ENCODE measurements at places on chromosomes 3 and 15. TPM values are rescaled to one million over a fixed set of nuclear protein-coding genes. Genes with fewer than 3 reads are reported as not detected.

DNA sequence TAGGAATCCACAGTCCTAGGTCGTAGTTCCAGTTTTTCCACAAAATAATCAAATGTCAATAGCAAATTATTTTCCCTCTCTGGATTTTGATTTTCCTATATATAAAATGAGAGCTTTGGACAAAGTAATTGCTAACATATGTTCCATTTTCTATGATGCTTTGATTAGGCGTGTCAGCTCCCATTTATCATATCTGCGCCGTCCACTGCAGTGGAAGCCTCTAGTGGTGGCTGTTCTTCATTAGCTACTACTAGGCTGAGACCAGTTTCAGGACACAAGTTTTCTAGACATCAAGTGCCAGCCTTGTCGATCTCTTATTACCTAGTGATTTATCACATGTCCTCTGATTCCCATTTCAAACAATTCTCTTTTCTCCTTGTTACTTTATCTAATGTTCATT lies 271.5 kb downstream of the TUSC7 start:
- DNase-seq, result no peak

GRCh38 chr3:134682196-134682880 lies 31.5 kb upstream of the KY start:
- no peak for DNase-seq

DNA sequence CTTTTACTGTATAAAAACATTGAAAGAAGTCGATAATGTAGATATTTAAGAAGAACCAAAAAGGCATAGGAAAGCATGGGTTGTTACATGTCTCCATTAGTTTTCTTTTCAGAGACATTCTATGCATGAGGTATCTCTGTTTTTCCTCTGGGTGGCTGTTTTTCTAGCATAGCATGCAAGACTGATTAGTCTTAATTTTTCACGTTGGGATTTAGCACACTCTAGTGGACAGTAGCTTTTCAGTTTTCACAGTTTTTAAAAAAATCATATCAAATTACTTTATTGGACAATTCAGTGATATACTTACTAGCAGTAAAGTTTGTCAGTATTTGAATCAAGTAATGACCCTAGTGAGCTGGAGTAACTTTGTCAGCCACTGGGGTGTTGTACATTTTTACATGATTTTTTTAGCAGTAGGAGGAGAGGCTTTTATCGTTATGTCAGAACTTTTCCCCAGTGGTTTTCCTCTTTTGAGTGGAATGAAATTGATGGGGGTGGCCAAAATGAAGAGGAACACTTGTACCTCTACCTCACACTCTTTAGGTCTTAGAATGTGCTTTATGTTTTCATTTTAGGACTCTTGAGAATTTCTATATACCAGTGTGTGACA lies 57.2 kb downstream of the SEC22A start:
- DNase-seq, result peak; percentile 60

GRCh38 chr3:71087143-71088018 lies 496.1 kb downstream of the FOXP1 start:
- peak; percentile 48 for DNase-seq

GRCh38 chr15:67997996-67998395 lies 56.1 kb upstream of the PIAS1 start:
- no peak for DNase-seq

- DNase-seq, result no peak
These were observed 49.3 kb upstream of the ANKRD34C start for GRCh38 chr15:79233236-79233635.

GRCh38 chr3:69458803-69459365 lies 73.0 kb upstream of the FRMD4B start:
- DNase-seq, result no peak

GRCh38 chr3:38507120-38507519 lies 11.0 kb downstream of the EXOG start:
- no peak for DNase-seq

GRCh38 chr15:51253366-51253765 lies 85.0 kb downstream of the CYP19A1 start:
- DNase-seq, result no peak

GRCh38 chr15:63892794-63893441 lies 59.2 kb upstream of the HERC1 start:
- peak; percentile 74 for DNase-seq

GRCh38 chr15:70748281-70748747 lies 15.0 kb downstream of the UACA start:
- DNase-seq, result peak; percentile 37

- peak; percentile 38 for DNase-seq
These were observed 6.8 kb upstream of the LDHAL6B start for GRCh38 chr15:59199626-59200465.

- no peak for DNase-seq
These were observed 297.3 kb upstream of the ADAMTS9 start for GRCh38 chr3:64985072-64985471.

DNA sequence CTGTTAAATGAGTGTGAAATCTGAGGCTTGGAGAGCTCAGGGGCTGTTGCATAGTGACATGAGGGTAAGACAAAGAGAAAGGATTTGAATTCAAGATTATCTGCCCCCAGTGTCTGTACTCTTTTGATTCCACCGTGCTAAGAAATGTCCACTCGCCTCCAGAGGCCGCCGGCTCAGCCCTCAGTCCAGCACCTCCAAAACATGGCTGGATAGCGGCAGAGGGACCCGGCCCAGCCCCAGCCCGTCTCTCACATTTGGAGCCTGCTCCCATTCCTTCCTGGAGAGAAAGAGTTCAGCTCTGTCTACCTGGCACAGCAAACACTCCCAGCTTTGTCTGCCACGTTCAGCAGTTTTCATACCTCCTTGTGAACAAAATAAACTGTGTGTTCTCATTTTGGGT lies 84.8 kb upstream of the IQSEC1 start:
- no peak for DNase-seq

DNA sequence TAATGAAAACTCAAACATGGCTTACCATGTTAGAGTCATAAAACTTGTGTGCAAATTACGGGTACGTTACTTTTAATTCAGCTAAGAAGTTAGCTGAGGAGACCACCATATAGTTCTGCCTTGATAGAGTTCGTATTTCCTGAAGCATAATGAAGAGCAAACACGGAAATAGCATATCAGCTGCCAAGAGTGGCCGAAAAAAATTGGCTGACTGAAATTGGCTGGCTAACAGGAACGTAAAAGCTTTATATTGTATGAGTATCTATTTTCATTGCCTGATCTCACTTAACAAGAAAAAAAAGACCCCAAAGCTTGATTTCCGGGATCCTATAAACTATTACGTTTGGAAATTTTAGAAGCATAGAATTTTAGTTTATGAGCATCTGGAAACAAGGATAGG lies 1222.9 kb downstream of the ZPLD1 start:
- no peak for DNase-seq

DNA sequence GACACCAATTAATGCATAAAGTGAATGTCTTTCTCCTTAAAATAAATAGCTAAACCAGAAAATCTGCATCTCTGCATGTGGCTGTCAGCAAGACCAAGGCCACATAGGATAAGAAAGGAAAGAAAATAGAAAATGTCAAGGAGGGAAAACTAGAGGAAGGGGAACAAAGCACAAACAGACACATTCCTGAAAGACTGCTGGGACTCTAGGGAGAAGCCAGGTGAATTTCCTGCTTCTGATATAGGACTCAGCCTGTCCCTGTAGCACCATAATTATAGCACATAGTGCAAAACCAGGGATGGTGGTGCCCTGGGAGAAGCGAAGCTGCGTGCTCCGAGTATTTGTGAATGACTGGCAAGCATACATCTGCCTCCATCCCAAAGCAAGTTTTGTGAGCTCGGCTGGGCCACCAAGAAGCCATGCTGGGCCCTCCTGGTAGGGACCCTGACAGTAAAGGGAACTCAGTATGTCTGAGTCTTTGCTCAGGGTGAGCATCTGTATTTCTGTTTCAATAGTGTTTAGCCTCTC lies 14.2 kb downstream of the FSTL1 start:
- DNase-seq, result no peak

GRCh38 chr3:188361888-188362287 lies 207.9 kb downstream of the LPP start:
- DNase-seq, result no peak

GRCh38 chr3:33438881-33439545 lies 1.2 kb downstream of the UBP1 start:
- peak; percentile 16 for DNase-seq

DNA sequence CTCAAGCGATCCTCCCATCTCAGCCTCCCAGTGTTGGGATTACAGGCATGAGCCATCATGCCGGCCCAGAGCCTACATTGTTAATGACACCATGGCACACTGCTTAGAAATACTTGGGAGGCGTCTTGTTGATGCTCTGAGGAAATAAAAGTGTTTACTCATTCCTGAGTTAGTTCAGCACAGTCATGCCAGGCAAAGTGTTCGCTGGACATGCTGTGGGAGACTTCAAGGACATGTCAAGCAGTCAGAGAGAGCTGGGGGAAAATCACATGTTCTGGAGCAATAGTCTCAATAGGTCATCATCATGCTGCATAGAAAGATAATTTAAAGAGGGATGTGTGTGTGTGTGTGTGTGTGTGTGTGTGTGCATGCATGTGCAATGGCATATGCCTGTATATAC lies 37.5 kb downstream of the TTC23 start:
- DNase-seq, result no peak

DNA sequence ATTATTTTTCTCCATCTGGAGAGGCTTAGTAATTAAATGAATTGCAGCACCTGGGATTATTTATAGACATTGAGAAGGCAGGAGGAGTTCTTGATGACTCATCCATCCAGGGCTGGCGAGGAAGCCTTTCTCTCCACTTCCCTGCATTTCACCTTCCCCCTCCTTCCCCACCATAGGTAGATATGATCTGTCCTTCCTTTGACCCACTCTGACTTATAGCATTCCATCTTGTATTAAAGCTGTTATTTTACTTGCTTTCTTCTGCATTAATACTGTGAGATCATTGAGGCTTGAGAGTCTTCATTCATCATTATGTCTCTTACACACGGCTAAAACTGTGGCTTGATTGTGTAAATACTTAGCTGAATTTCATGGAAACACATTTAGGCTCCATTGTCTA lies 288.8 kb downstream of the FEZF2 start:
- DNase-seq, result no peak

DNA sequence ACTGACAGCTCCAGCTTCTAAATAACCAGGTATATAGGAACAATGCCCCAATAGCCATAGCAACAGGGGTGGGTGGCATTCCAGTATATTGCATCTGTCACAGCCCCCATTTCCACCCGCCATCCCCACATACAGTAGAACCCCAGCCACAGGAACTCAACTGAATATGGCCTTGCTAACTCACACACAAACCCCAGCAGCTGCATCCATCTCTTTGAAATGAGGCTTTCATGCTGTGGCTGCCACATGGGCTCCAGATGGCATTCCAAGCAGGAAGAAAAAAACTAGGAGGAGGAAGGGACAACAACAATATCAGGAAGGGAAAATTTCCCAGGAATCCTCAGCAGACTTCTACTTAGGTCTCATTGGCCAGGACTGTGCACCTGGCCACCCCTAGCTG lies 54.6 kb downstream of the CCR3 start:
- peak; percentile 80 for DNase-seq

- no peak for DNase-seq
These were observed 5.9 kb downstream of the NUP210 start for GRCh38 chr3:13414040-13414729.

DNA sequence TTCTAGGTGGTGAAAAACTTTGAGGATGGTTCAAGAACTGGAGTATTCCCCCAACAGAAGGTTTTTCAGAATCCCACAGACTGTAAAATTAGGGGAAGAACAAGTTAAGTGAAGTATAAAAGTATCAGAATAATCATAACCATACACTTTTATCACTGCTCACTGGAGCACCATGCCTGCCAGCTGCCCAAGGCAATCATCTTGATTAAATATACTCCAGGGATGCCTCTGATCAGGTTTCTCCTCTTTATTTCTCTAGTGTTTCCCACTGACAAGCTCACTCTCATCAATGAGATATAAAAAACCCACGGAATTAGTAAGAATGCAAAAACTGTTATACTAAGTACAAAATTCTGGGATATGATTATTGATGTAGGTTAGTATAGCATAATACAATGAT lies 108.0 kb downstream of the STAG1 start:
- DNase-seq, result peak; percentile 22

DNA sequence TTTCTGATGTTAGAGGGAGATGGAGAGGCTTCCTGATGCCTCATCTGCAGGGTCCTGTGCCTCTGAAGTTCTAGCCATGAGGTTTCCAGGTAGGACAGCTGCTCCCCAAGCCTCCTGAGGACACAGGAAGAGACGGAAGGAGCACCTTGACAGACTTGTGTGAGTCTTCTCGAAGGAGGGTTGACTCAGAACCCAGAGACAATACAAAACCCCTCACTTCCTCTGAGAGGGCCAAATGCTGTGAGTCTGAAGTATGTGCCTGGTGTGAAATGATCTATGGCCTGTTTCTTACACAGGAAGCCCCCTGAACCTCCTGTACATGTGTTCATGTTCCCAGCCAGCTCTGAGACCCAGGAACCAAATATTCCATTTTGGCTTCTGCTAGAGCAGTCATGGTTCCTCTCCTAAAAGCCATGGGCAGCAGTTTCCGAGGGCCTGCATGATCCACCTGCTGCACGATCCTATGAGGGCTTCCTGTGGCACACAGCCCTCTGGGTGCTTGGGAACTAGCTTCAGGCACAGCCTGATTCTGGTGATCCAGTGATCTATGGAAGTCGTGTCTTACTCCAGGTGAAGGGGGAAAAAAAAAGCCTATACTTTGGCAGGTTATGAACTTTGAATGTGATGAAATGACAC lies 62.2 kb downstream of the AAGAB start:
- no peak for DNase-seq

- DNase-seq, result no peak
These were observed 125.4 kb downstream of the VGLL3 start for GRCh38 chr3:86865506-86865905.

DNA sequence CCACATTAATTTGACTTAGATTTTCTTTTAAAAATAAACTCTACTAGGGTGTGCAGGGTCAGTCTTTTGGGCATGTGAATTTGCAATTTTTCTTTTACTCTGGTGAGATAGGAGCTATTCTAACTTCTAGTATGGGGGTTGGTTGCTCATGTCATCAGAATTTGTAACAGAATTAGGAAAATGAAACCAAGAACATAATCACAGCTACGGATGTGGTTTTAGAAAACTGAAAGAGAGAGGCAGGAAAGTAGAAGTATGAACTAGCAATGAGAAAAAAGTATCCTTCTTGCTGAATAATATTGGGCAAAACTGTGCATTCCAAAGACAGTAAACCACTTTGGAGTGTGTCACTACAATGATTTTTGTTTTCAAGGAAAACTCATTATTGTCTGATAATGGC lies 43.3 kb downstream of the ADPGK start:
- no peak for DNase-seq

The ATP2B2 gene
- total RNA-seq, result not detected

The GOLGA6D gene
- total RNA-seq, result not detected

The SAXO2 gene
- 3.6 TPM for total RNA-seq

The VWA5B2 gene
- not detected for total RNA-seq

The DNAJA4 gene
- total RNA-seq, result 9.8 TPM

The SLC7A14 gene
- total RNA-seq, result 0.24 TPM

The OXSM gene
- 13.0 TPM for total RNA-seq

The PAK6 gene
- total RNA-seq, result 0.48 TPM

The NRG4 gene
- not detected for total RNA-seq

The TBCCD1 gene
- 13.0 TPM for total RNA-seq

The SMCO1 gene
- not detected for total RNA-seq

The MOBP gene
- total RNA-seq, result not detected

The UBE2E2 gene
- 44.3 TPM for total RNA-seq

The PRRT3 gene
- 1.1 TPM for total RNA-seq

The CTDSPL2 gene
- 60.5 TPM for total RNA-seq

The SLC35G2 gene
- 14.3 TPM for total RNA-seq

The PLXNA1 gene
- 209 TPM for total RNA-seq

The CTXN2 gene
- not detected for total RNA-seq
